ENCODE measurements at places on chromosomes 1 and 21.

GRCh38 chr1:242813490-242814091, 289.1 kb upstream of the PLD5 start:
- DNase-seq = no peak

DNA sequence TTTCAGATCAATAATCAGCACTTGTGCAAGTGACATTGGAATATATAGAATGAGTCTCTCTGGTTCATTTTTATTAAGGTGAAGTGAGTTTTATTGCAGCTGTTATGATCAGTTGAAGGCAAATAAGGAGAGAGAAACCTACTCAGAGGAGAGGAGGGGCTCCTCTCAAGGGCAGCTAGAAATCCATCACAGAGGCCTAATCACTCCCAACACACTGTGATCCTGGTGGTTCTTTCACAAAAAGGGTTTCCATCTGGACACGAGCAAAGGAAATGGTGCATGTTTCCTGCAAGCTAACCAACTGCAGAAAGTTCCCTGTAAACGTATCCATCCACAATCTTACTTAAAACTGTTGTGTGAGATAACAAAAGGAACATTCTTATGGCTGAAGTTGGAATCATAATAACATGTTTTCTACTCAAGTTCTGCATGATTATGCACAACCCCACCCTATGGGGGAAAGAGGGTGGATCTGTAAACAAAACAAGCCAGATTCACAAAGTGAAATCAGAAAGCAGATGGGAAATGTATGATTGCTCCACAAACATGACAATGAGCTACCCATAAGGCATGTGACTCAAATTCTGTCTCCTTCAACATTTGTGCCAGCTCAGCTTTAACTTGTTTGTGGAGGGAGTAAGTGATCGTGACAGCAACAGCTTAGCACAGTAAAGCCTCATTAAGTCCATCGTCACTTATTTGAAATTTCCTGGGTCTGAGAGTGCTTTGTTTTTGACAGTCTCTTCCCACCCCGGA, 141.2 kb upstream of the ST6GALNAC5 start:
- DNase-seq = no peak

DNA sequence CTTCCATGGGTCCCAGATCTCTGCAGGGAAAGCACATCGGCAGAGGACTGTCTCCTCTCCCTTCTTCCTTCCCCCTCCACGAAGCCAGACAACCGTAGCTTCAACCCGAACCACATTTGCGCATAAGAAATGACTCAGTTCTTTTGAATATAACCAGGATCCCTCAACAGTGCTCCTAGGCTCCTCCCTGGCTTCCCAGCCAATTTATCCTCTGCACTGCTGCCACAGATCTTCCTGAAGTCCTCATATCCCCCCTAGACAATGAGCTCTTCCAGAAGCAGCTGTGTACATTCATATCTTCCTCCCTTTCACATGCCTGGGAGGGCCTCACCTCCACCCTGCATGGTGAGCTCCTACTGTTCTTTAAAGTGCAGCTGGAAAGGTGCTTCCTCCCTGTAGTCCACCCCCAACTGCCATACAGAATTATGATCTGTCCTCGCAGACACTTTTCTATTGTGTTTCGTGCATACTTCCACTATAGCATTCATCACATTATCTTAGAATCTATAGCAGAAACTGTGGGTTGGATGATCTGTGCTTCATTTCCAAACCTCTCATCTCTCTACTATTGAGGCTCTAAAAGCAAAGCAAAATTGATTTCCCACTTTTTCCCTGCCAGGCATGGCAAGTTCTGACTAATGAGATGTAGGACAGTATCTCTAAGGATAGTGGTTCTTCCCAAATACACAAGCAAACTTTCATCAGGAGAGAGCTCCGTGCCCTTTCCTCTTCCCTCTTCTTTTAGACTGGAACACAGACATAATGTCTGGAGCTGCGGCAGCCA, 179.3 kb upstream of the HMGB4 start:
- DNase-seq = no peak

GRCh38 chr21:37784591-37785318, 131.5 kb downstream of the KCNJ6 start:
- no peak for DNase-seq

GRCh38 chr1:57826535-57826934, 402.7 kb upstream of the DAB1 start:
- no peak for DNase-seq

Measured in esophagus squamous epithelium (tissue), 5 donors.